ENCODE measurements at places on chromosomes 4 and X.

- no peak for DNase-seq
Observed at GRCh38 chr4:37964734-37965457, 4.7 kb downstream of the PTTG2 start.

DNA sequence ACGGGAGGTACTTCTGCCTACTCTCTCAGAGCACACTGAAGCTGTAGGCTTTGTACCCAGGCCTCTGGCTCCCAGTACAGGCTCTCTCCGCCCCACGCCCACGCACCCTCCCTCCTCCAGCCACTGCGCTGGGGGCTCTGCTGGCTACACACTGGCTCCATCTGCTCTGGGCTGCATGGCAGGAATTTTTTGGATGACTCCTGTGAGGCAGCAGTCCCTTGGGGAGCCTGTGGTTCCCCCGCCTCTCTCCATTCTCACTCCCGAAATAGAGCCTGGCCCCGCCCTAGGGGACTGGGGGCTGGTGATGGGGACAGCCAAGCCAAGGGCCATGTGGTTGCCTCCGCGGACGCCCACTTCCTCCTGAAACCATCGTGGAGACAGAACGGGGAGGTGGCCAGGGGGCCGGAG, 58.1 kb upstream of the ADRA2C start:
- no peak for DNase-seq

DNA sequence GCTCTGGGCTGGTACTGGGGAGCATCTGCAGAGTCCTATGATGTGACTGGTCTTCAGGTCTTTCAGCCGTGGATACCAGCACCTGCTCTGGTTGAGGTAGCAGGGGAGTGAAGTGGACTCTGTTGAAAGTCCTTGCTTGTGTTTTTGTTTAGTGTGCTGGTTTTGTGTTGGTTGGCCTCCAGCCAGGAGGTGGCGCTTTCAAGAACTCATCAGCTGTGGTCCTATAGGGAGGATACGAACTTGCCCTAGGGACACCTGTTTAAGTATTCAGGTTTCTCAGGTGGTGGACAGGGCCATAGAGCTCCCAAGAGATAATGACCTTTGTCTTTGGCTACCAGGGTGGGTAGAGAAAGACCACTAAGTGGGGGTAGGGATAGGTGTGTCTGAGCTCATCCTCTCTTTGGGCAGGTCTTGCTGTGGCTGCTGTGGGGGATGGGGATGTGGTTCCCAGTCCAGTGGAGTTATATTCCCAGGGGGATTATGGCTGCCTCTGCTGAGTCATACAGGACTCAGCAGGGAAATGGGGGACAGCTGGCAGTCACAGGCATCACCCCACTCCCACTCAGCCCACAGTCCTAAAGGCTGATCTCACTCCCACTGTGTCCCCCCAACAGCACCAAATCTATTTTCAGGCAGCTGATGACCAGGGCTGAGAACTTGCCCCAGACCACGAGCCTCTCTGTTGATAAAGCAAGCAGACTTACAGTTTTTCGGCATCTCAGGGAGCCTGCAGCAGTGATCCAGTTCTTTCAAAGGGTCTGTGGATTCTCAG, 24.1 kb downstream of the MSMO1 start:
- DNase-seq: no peak

DNA sequence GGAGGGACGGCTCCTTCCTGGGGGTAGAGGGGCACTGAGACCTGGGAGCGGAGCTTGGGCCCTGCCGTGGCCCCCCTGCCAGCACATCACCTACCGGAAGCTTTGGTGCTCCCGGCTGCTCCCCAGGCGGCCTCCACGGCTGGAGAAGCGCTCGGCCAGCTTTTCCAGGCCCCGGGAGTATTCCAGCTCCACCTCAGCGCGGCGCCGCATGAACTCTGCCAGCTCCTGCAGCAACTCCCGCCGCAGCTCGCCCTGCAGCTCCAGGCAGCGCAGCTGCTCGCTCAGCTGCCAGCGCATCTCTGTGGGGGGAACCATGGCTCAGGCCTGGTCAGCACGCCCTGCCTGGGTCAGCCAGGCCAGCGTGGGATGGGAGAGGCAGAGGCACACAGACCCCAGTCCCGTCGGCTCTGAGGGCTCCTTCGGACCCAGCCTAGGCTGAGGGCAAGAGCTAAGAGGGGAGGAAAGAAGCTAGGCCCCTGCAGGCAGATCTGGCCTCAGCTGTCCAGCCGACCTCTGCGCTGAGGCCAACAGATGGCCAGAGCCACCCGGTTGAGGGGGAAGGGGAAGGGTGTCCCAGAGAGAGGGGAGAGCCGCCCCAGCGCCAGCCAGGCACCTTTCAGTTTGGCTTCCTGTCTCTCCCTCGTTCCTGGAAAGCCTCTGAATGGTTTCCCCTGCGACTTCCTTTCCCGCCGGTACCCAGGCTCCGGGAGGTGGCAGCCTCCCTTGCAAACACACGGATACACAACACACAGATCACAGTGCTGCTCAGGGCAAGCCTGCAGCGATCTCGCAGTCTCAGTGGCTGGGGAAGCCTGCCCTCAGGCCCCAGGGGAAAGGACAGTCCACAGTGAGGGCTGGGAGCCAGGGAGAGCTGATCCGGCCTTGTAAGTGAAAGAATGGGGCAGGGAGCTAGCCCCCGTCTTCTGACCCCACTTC, 4.3 kb downstream of the ARHGAP4 start:
- no peak for DNase-seq

DNA sequence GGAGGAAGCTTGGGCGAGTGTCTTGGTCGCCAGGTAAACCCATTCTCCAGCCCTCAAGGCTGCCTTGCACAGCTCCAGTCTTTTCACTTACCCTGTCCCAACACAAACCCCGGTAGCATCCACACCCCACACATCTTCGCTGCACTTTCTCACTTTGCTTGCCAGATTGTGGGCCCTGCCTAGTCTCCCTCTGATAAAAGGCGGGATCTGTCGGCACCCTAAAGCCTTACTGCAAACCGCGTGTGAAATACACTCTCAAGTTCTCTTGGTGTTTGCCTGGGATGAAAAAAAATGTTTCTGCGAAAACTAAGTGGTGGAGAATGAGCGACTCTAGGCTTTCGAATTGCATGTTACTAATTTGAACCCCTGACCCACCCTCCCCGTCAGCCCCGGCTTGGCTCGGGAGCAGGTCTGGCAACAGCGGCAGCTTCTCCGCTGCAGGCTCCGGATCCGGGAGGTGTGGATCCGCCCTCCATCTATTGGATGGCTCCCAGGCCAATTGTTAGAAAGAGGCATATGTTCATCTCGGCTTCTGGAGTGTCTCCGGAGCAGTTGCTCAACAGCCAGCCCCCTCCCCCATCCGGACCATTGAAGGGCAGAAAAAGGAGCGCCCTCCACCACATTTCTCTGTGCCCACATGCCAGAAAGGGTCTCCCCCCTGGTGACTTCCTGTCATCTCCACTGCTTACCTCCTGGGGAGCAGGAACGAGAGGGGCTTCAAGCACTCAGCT, 3.0 kb upstream of the CITED1 start:
- peak; percentile 28 for DNase-seq

DNA sequence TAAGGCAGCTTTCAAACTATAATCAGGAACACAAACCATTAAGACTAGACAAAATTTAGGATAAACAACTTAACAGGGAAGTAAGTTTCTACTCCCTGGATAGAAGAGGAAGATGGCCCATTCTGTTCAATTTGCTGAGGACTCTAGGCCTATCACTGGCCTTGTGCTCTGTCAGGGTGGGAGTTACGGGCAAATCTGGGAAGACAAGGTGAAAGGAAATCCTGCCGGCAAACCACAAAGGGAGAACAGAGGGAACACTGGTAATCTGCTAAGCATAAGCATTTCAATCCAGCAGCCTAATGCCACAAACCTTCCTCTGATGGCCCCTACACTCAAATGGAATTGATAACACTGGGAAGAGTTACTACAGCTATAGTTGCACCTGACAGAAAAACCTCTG, 8.3 kb downstream of the GPR82 start:
- no peak for DNase-seq

DNA sequence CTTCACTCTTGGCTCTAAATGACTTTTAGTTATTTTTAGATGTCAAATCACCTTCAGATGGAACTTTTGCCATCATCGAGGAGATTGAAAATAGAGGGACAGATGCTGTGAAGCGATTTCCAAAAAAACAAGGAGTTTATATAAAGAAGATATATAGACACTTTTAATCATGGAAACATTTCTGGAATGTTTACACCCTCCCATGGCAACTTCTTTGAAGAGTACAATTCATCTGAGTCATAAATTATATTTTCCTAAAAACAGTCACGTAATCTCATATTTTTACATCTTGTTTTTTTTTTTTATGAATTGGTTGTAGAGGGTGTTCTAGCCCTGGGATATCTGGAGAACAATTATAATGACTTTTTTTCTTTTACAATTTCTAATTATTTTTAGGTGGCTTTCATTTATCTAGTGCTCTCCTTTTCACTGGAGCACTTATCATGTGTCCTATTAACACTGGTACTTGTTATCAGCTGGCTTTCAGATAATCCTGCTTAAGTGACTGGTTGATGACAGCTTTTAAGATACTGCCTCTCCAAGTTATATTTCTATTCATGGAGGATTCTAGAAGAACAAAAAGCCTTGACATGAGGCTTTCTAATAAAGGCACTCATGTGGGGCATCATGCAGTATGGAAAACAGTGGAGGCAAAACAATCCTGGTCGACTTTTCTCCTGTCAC, 24.9 kb downstream of the PCDH7 start:
- no peak for DNase-seq

- DNase-seq: no peak
Observed at GRCh38 chrX:20715176-20715575, 448.5 kb upstream of the RPS6KA3 start.

DNA sequence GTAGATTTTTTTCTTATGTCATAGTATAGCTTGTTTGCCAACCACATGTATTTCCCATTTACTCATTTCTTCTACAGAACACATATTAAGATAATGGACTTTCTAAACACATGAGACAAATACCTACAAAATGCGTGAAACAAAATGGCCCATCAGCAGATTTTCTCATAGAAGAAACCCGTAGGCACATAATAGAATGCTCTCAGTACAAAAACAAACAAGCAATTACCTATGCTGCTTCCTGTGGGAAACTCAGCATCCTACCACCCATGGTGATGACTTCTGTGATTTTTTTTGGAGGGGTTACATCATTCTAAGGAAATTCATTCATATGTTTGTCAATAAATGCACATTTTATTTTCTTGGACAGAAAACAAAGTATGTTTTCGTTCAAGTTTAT, 343.6 kb downstream of the SPRY1 start:
- DNase-seq: no peak

DNA sequence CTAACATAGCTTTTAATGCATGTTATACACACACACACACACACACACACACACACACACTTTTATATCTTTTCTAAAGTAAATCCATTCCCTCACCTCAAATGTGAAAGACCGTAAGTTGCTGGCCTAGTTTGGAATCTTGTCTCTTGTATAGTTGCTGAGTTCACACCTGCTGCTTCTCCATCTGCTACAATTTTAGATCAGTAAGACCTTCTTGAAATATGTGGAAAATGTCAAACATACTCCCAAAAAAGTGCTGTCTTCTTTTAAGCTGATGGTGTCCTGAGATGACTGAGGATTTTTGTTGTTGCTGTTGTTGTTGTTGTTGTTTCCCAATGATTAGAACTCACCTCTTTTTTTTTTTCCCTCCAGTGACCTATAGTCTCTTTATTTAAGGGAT, 121.3 kb downstream of the SNCA start:
- DNase-seq: no peak

DNA sequence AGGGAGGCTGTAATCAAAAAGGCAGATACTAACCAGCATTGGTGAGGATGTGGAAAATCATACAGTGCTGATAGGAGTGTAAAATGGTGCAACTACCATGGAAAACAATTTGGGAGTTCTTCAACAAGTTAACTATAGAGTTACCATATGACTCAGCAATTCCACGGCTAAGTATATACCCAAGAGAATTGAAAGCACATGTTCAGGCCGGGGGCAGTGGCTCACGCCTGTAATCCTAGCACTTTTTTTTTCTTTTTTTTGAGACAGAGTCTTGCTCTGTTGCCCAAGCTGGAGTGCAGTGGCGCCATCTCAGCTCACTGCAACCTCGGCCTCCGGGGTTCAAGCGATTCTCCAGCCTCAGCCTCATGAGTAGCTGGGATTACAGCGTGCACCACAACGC, 15.0 kb upstream of the CD99L2 start:
- DNase-seq: no peak

DNA sequence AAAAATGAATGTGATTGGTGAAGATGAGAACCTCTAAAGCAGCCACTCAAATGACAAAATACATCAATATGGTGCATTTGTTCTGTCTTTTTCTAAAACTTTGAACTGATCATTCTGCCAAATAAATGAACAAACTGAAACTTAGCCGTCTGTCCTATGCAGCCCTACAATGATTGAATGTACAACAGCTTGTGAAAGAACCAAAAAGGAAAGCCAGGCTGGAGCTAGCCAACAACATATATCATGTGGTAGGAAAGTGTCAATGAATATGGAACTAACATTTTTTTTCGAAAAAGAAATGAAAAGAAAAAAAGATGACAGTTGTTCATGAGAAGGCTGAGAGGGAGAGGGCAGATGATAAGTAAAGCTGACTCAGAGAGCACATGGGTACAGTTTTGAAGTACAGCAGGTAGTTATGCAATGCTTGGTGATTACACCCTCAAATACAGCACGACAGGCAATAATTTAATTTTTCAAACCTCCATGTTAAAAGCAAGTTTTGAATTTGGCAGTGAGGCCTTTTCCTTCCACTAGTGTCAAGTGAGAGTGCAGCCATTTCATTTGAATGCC, 21.2 kb upstream of the SLC7A11 start:
- DNase-seq: peak; percentile 20

DNA sequence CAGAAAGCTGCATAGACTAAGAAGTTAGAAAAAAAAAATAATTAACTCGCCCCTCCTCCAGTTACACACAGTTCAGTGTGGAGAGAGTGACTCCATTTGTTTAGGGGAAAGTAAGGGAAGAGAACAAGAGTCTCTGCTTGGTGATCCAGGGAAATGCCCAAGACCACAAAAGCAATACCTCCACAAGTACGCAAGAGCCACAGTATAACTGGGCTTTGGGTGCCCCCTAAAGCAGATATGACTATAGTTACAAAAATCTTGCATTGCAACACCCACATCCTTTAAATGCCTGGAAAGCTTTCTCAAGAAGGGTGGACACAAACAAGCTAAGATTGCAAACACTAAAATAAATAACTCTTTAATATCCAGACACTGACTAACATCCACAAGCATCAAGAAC, 164.2 kb upstream of the NRK start:
- DNase-seq: no peak

- DNase-seq: no peak
Observed at GRCh38 chr4:22488106-22488505, 27.8 kb downstream of the ADGRA3 start.

DNA sequence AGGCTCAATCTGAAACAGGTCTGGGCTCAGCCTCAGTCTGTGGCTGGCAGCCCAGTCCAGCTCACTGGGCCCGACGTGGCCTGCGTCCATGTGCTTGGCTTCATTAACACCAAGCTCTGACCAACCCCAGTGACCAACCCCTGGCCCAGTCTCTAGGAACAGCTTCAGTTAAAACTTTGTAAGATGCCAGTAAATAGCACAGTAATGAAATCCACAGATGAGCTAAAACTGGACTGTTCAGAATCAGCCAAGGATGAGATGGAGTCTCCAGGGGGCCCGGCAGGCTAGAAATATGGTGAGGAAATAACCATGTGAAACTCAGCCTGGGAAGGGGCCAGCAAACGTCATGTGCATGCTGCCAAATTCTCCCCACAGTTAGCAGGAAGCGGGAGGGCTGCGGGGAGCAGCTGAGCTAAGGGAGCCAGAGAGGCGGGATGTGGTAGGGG, 37.1 kb upstream of the XPNPEP2 start:
- DNase-seq: no peak

- DNase-seq: no peak
Observed at GRCh38 chrX:23134136-23134535, 134.4 kb downstream of the DDX53 start.

GRCh38 chr4:69744157-69744478, 16.3 kb downstream of the SULT1B1 start:
- DNase-seq: no peak

GRCh38 chrX:8726031-8726652, 5.8 kb downstream of the ANOS1 start:
- no peak for DNase-seq

Data from RWPE1 (cell line).